ENCODE measurements at places on chromosomes 16 and 17.

- no peak for DNase-seq
Measured at GRCh38 chr16:58345574-58346354, 46.5 kb upstream of the GINS3 start.

DNA sequence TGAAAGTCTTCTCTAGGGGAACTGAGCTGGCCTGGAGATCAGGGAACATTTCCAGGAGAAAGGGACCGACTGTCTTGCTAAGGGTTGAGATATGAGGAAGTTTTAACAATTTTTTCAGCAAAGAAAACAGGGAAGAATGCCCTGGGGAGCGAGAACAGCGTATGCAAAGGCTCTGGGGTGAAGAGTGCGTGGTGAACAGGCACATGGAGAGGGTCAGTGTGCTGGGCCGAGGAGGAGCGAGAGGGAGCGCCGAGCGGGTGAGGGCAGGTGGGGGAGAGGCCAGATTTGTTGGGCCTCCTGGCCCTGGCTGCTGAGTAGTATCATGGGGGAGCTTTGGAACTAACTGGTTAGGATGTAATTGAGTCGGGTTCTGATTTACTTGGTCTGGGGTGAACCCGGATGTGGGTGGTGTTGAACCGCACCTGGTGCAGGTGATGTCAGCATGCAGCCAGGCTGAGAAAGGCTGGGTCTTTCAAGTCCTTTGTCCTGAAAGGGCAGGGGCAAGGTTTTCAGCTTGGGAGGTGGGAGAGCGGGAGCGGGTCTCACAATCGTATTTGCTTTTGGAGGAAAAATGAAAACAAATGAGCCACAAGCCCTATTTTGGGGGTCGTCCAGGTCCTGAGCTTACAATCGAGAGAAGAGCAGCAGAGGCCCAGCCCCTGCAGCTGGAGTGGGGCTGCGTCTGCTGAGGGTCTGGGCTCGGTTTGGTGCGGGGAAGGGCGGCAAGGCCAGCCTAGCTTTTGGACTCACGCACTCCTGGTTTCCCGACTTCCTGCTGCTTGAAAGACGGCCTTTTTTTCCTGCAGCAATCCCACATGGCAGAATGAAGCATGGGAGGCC, 11.1 kb upstream of the WFDC1 start:
- DNase-seq = no peak

GRCh38 chr17:56159826-56160380, 6.6 kb downstream of the ANKFN1 start:
- DNase-seq = no peak

GRCh38 chr16:1330260-1330914, 3.1 kb upstream of the BAIAP3 start:
- DNase-seq = no peak

- DNase-seq = no peak
Measured at GRCh38 chr16:71734511-71734910, 10.0 kb upstream of the PHLPP2 start.

DNA sequence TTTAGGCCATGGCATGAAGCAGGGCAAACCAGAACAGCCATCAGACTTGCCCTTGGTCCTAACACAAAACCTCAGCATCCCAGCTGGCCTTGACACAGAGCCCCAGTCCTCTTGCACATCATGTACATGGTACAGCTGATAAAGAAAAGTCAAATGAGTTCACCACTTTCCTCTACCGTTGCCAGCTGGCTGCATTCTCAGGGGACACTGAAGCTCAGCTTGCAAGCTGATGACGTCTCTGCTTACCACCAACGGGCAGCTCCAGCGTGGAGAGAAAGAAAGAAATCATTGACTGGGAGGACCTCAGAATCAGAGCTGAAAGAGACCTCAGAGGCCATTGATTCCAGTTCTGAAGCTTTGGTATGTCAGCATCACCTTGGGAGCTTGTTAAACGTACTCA, 80.7 kb upstream of the CES5A start:
- DNase-seq = no peak

GRCh38 chr17:64200080-64201032, 62.7 kb downstream of the TEX2 start:
- DNase-seq = no peak

DNA sequence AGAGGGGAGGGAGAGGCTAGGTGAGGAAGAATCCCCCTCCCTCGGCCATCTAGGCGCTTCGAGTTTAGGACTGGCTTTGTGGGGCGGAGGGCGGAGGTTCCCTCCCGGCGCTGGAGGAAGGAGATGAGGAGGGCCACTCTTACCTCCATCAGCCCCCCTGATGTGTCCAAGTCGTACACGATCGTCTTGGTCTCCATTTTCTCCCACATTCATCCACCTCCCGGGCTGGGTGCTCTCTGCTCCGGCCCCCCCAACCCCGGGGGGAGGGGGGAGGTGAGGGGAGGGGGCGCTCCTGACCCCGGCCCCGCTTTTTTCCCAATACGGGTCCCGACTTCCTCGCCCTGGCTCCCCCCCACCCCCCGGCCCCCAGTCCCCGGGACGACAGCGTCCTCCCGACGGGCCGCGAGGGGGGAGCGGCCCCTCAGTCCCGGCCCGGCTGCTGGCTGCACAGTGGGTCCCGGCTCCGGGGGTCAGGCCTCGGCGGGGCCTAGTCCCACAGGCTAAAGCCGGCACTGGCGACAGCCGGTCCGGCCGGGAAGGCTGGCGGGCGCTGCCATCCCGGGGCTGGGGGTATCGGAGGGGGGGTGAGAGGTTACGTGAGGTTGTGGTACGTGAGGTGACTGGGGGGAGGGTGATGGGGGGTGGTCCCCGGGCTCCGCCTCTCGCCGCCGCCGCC, 428 bp downstream of the PHF12 start:
- DNase-seq = no peak

DNA sequence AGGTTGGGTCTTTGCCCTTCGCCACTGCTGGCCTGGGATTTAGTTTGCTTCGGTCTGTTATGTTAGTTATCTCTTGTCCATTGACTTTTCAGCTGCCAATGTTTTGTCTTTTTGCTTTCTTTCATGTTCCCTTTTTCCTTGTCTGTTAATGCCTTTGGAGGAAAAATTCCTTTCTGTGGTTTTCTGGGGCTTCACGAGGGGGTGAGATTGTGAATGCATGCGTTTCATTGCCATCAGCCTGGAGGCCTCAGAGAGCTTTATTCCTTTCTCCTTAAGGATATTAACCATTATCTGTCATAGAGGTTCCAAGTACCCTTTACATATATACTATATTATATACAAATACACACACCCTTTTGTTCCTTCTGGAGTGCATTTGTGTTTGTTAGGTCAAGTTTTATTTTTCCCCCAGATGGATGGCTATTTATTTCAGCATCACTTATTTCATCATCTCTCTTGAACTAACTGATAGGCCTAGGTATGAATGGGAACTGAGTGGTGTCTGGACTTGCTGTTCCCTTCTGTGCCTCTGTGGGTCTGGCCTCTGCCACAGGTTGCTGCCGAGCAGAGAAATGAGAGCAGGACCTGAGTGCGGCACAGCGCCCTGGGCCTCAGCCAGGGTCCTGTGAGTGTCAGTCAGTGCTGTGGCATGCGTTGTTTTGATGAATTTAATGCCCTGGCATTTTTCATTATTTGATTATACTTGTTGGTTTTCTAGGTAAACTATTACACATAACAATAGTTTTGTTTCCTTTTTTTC, 193.4 kb downstream of the LGALS9B start:
- DNase-seq = no peak

GRCh38 chr17:60095830-60096229, 17.1 kb upstream of the HEATR6 start:
- DNase-seq = no peak

GRCh38 chr16:50202926-50203624, 50.0 kb downstream of the TENT4B start:
- no peak for DNase-seq

- no peak for DNase-seq
Measured at GRCh38 chr16:27238591-27238990, 30.0 kb downstream of the NSMCE1 start.

GRCh38 chr17:75590849-75591721, 3.5 kb downstream of the MYO15B start:
- DNase-seq = no peak

- no peak for DNase-seq
Measured at GRCh38 chr17:73379826-73380225, 68.0 kb upstream of the CDC42EP4 start.

DNA sequence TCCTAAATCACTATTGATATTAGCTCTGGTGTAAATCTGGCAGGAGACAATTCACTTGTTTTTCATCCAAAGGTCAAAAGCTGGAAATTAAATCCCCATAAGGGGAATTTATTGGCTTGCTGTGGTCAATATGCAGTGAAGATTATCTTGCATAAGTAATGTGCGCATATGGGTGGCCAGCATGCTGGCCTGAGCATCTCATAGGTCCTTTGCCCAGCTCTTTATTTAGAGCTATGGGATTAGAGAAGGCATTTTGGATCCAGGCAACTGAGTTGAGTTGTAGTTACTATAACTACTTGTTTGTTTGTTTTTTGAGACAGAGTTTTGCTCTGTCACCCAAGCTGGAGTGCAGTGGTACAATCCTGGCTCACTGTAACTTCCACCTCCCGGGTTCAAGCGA, 110.7 kb downstream of the AATF start:
- DNase-seq = no peak

- DNase-seq = no peak
Measured at GRCh38 chr17:70207184-70207583, 37.9 kb downstream of the KCNJ2 start.

- DNase-seq = no peak
Measured at GRCh38 chr17:82655523-82655922, 7.3 kb upstream of the WDR45B start.

DNA sequence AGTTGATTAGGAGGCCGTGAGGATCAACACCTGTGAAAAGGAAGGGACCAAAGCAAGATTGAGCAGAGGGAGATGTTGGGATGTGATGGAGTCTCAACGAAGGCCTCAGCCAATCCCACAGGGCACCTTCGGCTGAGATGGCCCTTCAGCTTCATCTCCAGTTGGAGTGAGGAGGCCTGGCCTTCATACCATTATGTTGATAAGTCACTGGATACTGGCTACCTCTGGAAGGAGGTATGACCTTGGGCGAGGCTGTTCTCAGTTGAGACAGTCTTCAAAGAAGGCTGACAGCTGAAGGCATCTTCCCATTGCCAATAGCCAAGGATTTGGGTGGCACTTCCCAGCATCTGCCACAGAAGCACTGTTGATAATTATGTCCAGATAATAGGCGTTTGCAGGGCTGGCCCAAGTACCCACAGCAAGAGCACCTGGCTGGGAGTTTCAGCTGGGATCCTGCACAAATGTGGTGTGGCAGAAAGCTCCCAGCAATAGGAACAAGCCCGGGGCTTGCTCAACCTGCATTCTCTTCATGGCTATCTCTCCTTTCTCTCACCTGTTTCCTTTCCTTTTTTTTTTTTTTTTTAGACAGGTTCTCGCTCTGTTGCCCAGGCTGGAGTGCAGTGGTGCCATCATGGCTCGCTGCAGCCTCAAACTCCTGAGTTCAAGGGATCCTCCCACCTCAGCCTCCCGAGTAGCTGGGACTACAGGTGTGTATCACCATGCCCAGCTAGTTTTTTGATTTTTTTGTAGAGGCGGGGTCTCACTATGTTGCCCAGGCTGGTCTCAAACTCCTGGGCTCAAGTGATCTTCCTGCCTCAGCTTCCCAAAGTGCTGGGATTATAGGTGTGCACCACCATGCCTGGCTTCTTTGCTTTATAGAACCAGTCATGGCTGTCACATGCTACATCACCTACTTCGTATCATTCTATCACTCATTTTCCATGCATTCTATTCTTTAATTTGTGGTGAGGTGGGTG, 18.2 kb upstream of the MAP3K14 start:
- no peak for DNase-seq

DNA sequence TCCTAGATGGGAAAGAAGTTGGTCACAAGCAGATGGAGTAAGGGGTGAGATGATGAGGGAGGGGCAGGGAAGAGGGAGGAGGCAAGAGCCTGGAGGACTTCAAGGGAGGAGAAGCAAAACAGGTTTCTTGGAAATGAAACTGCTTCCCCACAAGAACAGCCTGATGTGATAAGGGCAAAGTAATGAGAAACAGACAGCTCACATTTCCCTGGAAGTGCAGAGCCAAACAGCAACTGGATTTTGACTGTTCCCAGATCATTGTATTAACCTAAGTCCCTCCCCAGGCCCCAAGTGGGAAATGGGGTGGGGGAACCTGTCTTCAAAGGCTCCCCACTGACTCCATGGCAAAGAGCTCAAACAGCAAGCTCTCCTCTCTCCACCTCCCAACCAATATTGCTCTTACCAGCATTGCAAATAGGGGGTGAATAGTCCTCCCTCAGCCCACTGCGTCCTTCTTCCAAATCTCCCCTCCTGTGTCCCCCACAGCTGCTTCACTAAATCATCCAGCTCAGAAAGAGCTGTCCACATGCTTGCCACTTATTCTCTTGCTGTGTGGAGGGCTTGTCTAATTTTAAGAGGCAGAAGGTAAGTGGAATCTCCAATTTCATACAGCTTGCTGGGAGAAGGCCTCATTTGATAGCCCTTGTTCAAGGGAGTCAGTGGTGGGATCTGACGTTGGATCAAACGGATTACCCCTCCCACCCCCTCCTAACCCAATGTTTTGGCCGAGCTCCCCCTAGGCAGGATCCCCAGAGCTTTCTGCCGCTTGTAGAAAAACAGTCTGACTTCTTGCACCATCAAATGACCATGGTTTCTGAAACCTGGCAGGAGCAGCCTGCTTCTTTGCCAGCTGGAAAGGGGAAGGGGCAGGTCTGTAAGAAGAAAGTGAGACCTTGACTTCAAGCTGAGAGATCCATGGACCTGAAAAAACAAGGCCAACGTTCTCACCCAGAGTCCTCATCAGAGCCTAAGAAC, 56.3 kb upstream of the SMIM36 start:
- no peak for DNase-seq

GRCh38 chr17:72318131-72318530, 197.3 kb downstream of the SOX9 start:
- DNase-seq = no peak

DNA sequence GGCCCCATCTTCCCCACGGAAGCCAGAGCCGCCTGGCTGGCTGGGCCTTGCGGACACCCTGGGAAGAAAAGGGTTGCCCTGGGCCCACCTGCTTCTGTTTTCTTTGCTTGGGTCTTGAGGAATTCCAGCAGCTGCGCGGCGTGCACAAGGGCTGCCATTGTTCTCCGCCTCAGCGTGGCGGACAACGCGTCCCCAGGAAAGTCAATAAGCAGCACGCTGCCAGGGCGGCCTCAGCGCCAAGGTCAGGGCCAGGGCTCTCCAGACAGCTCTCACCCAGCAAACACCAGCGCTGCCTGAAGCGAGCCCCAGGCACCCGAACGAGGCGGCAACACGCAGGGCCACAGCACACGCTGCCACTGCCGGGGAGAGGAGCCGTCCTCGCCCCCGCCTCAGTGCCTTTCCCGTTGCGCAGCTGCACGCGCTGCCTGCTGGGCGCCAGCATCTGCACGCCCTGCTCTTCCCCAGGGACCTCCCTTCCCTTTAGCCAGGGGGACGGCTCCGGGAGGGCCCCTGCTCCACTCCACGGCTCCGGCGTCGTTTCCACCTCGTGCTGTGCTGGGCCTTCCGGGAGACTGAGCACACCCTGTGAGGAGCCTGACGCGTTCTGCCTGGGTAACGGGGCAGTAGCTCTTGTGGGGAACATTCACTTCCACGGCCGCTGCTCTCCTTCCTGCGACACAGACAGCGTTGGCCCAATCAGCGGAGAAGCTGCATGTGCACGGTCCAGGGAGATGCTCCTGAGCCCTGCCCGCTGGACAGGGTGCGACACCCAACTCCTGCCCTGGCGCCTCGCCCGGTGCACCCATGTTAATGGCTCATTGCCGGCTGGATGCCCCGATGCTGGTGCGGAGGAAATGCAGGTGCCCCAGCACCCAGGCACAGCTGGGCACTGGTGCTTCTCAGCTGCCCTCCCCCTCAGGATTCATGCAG, 57.8 kb downstream of the LMF1 start:
- no peak for DNase-seq

- DNase-seq = no peak
Measured at GRCh38 chr16:89023621-89024511, 46.9 kb upstream of the CBFA2T3 start.

- no peak for DNase-seq
Measured at GRCh38 chr17:12737740-12738469, 51.4 kb upstream of the ARHGAP44 start.

GRCh38 chr17:79530361-79531105, 80.3 kb downstream of the RBFOX3 start:
- DNase-seq = no peak
